Hindlimb muscle (tissue), 1 donor: ENCODE measurements at places on chromosomes 5 and 9. TPM values are rescaled to one million over a fixed set of nuclear protein-coding genes. Genes with fewer than 3 reads are reported as not detected.

Gene ADAMTS16
- polyA plus RNA-seq, result 7.4 TPM

DNA sequence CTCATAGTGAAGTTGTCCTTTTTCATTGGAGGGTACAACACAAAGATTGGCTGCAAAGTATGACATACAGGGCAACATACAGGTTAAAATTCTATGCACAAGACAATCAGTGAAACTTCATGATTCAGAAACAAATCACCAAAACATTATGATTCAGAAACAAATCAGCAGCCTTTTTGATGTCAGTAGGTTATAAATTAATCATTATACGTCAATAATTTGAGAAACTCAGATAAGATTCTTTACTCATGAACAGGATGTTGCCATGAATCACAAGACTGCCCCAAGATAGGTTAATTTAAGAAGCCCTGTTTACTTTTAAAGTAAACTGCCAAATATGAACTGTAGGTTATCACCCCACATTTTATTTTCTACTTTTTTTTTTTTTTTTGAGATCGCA, 62.2 kb upstream of the IL33 start:
- DNase-seq, result no peak

DNA sequence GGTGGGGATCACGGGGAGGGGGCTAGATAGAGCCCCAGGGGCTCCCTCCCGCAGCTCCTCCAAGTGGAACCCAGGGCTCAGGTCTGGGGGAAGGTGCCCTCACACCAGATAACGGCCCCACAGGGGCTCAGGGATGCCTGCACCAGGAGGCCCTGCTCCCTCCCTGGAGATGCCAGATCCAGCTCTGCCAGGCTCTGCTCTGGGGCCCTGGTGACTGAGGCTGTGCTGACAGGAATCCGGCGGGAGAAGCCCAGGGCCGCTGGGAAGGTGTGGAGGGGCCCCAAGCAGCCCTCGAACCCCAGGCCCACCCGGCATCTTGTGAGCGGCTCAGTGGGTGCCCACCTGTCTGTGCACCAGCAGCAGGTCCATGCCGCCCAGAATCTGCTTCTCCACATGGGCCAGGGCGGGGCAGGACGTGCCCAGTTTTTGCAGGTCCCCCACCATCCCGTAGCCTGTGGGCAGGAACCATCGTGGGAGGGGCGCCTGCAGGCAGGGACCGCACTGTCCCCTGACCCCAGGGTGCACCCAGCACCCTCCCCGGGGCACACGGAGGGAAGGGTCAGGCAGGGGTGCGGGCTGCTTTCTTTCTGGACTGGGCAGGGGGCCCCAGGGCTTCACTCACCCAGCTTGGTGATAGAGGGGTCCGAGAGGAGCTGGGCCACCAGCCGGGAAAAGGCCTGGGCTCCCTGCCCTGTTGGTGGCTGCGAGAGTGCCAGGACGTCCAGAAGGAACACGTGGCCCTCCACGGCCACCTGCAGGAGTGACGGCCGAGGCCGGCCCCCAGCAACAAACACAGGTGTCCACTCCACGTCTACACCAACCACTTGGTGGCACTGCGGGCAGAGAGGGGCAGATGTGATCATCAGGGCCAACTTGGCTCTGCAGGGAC, 48.9 kb upstream of the NRARP start:
- no peak for DNase-seq

GRCh38 chr9:16848179-16848578, 22.3 kb downstream of the BNC2 start:
- no peak for DNase-seq

DNA sequence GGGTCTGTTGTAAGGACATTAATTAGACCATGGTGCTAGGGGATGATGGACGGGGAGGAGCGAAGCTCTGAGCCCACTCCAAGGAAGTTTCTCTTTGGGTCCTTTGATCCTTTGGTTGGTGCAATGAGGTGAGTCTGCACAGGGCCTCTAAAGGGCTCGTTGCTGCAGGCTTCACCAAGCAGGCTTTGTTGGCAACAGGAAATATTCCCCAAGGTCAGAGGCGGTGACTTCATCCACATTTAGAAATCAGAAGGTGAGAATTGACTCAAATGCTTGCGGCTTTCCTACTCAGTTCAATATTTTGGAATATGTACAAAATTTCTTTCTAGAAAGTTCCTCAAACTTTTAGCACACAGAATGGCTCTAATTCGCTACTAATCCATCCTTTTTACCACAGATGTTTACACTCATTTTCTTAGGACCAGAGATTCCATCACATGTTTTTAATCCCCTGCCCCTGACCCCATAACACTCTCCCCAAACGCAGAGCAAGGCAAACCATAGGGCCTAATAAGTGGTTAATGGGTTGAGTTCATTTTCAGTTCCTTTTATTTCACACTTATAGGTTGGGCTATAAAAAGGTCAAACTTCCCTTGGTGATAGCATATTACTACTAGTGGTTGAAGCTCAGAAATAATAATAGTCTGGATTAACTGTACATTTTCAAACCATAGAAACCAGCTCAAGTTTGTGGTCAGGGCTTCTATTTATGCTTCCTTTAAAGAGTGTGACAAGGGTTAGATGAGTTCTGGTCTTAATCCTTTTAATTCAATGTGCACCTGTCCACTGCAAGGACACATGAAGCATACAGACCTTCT, 37.3 kb upstream of the TMEM252 start:
- DNase-seq, result no peak

GRCh38 chr9:127096208-127096607, 26.2 kb downstream of the ANGPTL2 start:
- peak; percentile 74 for DNase-seq

DNA sequence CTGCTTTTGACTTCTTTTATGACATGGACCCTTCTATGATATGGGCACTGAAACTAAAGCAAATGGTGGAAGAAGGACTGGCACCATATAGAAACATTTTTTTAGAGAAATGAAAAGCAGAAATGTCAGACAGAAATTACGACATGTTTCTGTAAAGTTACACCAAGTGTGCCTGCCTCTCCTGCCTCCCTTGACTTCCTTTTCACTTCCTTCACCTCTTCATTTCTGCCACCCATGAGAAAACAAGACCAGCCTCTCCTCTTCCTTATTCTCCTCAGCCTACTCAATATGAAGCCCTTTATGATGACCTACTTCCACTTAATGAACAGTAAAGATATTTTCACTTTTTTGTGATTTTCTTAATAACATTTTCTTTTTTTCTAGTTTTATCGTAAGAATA, 44.5 kb downstream of the ERCC6L2 start:
- no peak for DNase-seq

Gene CTXN3
- 1.2 TPM for polyA plus RNA-seq

- no peak for DNase-seq
Observed at GRCh38 chr5:57412680-57413079, 69.9 kb downstream of the ACTBL2 start.

Gene FOXD4L4
- not detected for polyA plus RNA-seq

- DNase-seq, result no peak
Observed at GRCh38 chr9:98906273-98907040, 37.2 kb upstream of the COL15A1 start.

Gene GMCL2
- not detected for polyA plus RNA-seq

- DNase-seq, result no peak
Observed at GRCh38 chr9:32644698-32645097, 9.2 kb upstream of the TAF1L start.

DNA sequence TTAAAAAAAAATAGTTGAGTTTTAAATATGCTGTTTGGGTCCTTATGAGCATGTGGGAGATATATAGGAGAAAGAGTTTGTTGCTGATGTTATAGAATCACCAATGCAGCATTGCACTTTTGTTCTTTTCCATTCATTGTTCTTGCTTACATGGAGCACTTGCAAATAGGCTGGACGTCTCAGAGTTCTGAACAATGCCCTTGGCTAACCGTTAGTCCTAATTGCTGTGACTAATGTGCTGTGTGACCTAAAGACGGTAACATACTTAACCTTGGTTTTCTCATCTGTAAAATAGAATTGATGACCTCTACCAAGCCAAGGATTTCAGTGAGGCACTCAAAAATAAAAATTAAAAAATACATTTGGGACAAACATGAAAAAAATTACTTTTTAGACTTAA, 29.8 kb downstream of the PIK3R1 start:
- DNase-seq, result no peak

GRCh38 chr5:176446884-176447590, 1.1 kb upstream of the FAF2 start:
- no peak for DNase-seq

GRCh38 chr9:75017378-75017777, 10.7 kb downstream of the CARNMT1 start:
- DNase-seq, result no peak

Gene TMEFF1
- 2.7 TPM for polyA plus RNA-seq

Gene NUTM2F
- polyA plus RNA-seq, result not detected

Gene LIFR
- 48.9 TPM for polyA plus RNA-seq
